ENCODE measurements at places on chromosomes 16 and 17. TPM values are rescaled to one million over a fixed set of nuclear protein-coding genes. Genes with fewer than 3 reads are reported as not detected.

DNA sequence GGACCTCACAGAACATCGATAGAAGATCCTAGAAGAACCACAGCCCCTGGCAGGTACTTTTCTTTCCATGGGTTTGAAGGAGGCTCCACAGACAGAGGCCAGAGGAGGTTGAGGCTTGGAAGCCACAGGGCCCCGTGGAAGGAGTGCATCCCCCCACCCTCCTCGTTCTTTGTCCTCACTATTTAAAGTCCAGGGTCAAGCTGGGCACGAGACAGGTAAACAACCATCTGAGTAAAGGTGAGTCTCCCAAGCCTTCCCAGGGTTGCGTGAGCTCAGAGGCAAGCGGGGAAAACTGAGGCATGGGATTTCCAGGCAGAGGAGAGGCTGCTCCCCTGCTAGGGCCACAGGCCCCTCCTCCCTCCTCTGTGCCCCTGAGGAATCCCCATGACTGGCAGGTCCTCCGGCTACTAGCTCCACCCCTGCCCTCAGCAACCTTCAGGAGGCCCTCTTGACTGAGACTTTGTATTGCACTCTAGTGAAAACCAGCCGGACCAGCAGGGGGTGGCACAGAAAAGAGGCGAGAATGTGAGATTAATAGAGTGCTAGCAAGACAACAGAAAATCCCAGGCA is 927 bp upstream of the SULT1A2 start:
- no peak for DNase-seq

ALDH3A1 gene
- polyA plus RNA-seq: 0.55 TPM

DNA sequence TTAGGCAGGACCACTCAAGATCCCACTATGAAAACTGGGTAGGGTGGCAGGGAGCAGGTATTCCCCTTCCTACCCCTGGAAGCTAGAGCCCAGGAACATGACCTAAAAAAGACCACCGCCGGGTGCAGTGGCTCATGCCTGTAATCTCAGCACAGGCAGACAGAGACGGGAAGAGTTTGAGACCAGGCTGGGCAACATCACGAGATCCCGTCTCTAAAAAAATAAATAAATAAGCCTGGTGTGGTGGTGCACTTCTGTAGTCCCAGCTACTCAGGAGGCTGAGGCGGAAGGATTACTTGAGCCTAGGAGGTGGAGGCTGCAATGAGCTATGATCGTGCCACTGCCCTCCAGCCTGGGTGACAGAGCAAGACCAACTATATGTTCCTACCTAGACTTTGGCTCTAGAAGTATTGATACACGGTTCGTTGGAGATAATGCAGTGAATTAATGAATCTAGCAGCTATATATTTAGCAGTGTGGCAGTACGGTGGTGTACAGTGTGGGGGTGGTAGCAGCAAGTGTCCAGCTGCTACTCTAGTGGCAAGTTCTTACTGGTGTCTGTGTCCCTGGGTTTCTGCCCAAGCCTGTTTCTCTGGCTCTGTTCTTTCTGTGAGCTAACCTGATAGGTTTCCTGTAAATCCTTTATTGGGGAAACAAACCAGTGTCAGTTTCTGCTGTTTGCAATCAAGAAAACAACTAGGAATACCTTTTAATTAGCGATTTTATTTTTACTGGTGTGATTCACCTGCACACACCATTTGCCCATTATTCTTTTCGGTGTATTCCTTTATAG is 3.3 kb upstream of the USP31 start:
- no peak for DNase-seq

DNA sequence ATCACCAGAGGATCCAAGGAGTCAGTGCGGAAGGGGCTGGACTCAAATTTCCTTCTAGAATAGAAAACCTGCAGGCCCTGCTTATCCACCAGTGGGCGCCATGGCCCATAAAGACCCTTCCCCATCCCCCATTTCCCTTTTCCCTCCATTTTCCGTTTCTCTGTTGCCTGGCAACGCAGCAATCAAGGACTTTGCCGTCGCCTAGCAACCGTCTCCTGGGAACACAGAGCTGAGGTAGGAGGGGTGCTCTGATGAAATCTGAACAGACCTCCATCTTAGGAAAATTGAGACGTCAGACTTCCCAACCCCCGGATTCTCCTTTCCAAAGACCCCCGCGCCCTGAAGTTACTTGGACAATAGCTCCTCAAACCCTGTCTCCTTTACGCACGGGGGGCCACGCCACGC is 5.7 kb downstream of the DLG4 start:
- peak; percentile 86 for DNase-seq

WFDC1 gene
- polyA plus RNA-seq: 0.35 TPM

GPR139 gene
- polyA plus RNA-seq: not detected

DNA sequence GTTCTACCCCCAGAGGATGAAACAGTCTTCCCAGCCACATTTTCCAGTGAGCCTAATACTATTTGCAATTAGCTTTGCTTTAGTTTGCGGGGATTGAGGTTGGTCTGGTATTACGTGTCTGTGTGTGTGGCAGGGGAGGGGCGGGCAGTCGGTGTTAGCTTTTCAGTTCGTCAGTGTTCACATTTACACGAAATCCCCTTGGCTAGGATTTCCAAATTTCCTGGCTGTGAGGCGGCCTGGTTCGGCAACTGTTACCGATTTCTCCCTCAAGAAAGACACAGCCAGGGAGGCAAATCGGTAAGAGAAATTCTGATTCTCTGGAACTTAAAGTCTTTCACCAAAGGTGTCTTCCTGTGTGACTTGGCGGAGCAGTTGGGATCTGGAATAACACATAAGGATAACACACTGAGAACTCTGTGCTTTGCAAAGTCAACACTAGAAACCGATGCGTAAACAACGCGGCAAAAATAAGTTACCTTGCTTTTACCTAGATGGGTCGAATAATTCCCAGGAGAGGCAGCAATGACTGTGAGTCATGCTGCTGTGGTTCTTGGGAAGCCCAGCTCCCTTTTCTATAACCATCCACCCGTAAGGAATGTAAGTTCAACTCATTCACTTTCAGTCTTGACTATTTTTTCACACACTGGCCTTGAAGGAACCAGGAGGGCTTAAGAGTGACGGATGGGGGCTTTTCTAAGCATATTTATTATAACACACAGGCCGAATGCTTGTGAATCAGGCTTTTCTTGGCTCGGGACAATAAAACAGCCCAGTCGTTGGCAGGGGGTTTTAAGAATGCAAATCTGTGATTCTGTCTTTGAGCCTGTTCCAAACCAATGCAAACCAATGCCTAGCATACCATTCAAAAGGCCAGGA is 24.2 kb downstream of the GPRC5B start:
- no peak for DNase-seq

- DNase-seq: no peak
These were observed 254.2 kb downstream of the CBLN1 start for GRCh38 chr16:49027420-49027819.

RDM1 gene
- polyA plus RNA-seq: not detected

TEX14 gene
- 0.15 TPM for polyA plus RNA-seq
